ENCODE measurements at places on chromosomes 6 and 20.

- DNase-seq: no peak
Measured at GRCh38 chr20:57921676-57922075, 211.9 kb upstream of the PMEPA1 start.

- DNase-seq: peak; percentile 24
Measured at GRCh38 chr6:70956451-70957283, at the start of gene B3GAT2. Gene B3GAT2, minus strand, starts transcription at chr6:70957060. Its CDS starts 631 bp downstream, at chr6:70956429.

GRCh38 chr20:48215536-48215935 lies 430.3 kb upstream of the SULF2 start:
- no peak for DNase-seq

GRCh38 chr6:168858926-168859325 lies 394.7 kb downstream of the THBS2 start:
- DNase-seq: no peak

GRCh38 chr6:20370393-20370792 lies 31.3 kb upstream of the E2F3 start:
- no peak for DNase-seq

- peak; percentile 93 for DNase-seq
Measured at GRCh38 chr20:6480328-6481200, 286.9 kb upstream of the BMP2 start.

- DNase-seq: no peak
Measured at GRCh38 chr6:85684133-85684808, 41.6 kb upstream of the SYNCRIP start.

GRCh38 chr6:141758430-141758829 lies 374.3 kb upstream of the GJE1 start:
- DNase-seq: no peak

DNA sequence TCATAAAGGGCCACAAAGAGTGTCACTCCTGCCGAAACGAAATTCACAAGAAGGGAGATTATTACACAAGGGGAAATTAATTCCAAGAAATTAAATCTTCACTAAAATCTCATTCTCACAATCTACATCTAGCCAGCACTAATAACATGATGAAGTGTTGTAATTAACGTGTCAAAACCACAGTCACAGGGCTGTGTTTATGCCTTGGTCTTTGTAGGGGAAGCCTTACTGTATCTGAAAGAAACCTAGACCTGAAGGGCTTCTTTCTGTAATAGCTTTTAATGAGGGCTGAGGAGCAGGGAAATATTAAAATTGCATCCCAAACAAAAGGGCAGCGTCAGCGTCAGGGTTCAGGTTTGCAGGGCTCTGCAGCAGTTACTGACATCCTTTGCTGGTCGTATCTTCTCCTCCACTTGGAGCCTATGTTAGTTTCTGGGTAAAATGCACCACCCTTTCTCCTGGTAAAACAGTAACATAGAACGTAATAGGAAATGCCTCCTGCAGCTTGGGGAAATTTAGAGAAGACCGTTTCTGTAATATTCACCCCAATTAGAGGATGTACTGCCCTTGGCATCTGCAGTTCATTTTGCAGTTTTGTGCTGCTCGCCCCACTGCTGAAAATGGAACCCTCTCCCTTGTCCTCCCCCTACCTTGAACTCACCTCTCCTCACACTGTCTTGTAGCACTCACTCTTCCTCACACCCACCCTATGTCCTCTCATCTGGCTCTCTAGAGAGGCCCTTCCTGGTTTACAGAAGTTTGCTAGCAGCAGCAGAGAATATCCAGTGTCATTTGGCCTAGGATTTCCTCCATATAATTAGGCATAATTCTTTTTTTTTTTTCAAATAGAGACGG lies 109.0 kb upstream of the TRAF3IP2 start:
- no peak for DNase-seq

- DNase-seq: no peak
Measured at GRCh38 chr6:24899997-24900325, 35.8 kb downstream of the RIPOR2 start.

GRCh38 chr6:87682310-87682709 lies 19.7 kb downstream of the AKIRIN2 start:
- no peak for DNase-seq

GRCh38 chr6:3812596-3812995 lies 36.6 kb upstream of the FAM50B start:
- no peak for DNase-seq

DNA sequence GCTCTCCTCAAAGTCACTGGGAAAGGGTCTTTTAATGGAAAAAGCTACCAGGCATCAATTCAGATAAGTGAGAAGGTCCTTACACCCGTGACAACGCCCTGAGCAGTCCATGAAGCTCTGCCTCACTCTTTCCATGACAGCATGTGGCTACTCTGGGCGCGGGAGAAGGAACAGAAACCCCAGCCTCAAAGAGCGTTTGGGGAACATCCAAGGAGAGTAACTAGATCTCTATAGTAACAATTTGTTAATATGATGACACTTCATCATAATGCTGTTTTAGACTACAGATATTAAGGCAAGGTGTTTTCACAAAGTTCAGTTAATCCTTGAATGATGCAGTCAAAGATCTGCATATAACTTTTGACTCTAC lies 55.2 kb downstream of the KIF6 start:
- no peak for DNase-seq

DNA sequence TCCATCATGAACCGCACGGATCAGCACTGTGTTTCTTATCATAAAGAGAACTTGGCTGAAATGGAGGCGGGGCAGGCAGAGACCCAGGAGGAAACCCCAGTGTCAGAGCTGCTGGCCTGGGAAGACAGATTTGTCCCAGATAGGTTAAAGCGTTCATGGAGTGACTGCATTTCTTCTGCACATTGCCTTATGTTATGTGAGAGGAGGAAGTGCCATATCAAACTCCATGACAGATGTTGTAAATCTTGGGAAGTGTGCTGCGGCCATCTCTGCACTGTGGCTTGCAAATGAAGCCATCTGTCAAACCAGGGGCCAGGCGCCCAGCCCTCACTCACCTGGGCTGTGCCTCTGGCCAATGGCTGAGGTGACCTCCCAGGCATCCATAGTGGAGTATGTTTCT lies 163.0 kb downstream of the SLC24A3 start:
- DNase-seq: no peak

DNA sequence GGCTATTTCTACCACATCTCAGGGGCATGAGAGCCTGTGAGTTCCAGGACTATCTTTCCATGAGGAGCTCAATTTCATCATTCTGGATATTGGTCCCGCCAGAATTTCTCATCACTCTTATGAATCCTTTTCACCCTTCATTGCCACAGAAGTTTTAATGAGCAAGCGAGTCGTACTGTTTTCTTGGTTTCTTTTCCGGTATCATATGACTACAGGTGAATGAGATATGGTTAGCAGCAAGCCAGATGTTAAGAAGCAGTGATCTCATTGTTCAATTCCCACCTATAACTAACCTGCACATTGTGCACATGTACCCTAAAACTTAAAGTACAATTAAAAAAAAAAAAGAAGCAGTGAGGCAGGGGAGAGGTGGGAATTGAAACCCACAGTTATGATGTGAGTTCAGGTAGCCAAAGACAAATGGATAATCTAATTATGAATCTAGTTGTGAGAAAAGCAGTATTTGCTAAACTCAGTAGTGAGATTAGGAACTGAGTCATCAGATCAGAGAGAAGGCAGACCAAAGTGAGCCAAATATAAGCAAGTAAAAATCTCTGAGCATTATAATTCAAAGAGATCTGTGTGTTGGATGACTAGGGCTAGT lies 78.0 kb upstream of the ELOVL5 start:
- no peak for DNase-seq
